ENCODE measurements at places on chromosomes 16 and 17.
A peak's percentile ranks its signal among the peaks of the same experiment; 100 is the strongest.

- DNase-seq: no peak
Observed at GRCh38 chr16:67995423-67995822, 3.9 kb downstream of the DPEP2 start.

- DNase-seq: no peak
Observed at GRCh38 chr17:27945333-27945616, 52.1 kb upstream of the LYRM9 start.

DNA sequence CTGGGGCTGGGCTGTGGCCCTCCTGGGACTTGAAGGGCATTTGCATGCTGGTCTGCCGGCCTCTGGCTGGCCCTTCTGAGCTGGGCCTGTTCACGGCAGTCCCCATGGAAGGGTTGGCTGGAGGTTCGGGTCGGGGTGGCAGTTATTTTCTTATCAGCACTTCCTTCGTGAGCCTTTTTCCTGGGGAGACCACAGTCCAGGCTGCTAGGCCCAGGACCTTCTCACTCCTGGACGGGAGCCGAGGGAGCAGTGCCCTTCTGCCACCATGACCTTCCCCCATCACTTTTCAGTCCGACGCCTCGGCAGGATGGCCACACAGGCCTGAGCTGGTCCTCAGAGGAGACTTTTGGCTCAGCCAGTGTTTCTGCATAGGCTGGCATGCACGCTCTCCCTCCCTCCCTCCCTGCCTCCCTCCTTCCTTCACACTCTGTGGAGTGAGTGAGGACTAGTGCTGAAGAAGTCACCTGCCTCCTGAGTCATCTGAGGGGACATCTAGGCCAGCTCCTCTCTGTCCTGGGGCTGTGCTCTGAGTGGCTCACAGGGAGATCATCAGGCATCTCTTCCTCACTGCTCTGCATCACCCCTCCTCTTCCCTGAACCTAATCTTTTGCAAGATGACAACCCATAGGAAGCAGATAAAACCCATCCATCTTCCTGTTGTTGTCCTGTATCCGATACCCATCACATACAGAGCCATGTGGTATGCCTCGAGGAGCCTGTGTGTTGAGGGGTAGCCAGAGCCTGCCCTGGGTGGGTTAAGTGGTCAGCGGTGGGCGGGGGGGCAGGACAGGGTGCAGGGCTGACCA is 109.7 kb downstream of the RAP1GAP2 start:
- no peak for DNase-seq

DNA sequence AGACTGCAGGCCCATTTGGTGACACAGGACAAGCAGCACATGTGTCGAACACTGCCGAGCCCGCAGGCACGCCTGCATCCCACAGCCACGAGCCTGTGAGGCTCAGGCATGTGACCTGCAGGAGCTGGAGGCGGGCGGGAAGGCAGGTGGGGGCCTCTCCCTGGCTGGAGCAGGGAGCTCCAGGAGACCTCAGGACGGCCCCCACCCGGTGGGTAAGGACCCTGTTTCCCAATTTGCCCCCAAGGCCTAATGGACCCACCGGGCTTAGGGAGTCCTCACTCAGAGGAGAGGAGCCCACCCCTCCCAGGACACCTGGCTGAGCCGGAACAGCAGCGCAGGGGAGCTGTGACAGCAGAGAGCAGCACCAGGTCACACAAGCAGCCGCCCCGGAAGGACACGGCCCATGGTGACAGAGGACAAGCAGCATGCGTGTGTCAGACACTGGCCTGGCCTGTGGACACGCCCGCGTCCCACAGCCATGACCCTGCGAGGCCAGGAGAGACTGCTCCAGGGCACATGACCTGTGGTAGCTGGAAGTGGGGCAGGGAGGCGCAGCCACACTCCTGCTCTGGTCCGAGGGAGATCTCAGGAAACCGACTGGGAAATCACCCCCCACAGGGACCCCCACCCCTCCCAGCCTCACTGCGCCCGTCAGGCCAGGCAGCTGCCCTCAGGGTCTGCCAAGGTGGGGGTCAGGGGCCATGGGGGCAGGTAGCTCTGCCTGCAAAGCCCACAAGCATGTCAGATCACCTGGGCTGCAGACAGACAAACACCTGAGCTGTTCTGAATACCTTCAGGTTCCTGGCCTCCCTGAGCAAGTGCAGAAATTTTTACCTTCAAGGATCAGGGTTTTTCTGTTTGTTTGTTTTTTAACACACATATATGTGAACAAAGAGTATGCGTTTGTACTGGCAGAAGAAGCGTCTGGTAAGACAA is 2.4 kb downstream of the SPSB3 start:
- DNase-seq: no peak

DNA sequence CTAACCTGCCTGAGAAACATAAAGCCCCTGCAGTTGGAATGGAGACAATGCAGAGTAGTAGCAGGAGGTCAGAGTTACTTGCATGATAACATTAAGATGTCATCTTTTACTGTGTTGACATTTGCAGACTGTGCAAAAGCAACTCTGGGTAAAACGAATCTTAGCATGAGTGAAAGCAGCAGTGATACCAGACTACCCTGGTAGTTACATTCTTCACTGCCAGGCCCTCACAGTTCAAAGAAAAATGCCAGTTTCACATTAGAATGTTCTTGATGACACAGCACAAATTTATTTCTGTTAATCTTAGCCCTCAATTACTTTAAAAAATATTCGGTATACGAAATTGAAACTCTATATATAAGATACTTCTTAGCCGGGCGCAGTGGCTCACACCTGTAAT is 12.2 kb downstream of the MPHOSPH6 start:
- DNase-seq: no peak

GRCh38 chr17:68305142-68305541 is 13.8 kb downstream of the ARSG start:
- DNase-seq: no peak

- DNase-seq: no peak
Observed at GRCh38 chr17:73792994-73793393, 148.7 kb upstream of the SDK2 start.

DNA sequence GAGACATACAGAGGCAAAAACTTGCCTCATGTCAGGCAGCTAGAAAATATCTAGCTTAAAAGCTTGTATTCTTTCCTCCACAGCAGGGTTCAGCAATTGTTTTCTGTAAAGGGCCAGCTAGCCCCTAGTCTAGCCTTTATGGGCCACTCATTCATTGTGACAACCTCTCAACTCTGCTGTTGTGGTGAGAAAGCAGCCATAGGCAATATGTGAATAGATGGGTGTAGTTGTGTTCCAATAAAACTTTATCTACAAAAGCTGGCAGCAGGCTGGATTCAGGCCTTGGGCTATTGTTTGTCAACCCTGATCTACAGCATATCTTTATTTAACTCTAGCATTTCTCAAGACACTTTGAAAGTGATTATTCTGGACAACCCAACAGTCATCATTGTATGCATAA is 46.4 kb upstream of the CDYL2 start:
- no peak for DNase-seq

- DNase-seq: no peak
Observed at GRCh38 chr16:89343501-89344457, 126.3 kb downstream of the ZNF778 start.

GRCh38 chr17:50079334-50080095 is 15.6 kb upstream of the PDK2 start:
- DNase-seq: no peak

GRCh38 chr17:53721101-53721500 is 101.6 kb upstream of the KIF2B start:
- DNase-seq: no peak

GRCh38 chr17:73320601-73321264 is 8.9 kb upstream of the CDC42EP4 start:
- DNase-seq: no peak

- DNase-seq: peak; percentile 29
Observed at GRCh38 chr16:77290451-77291115, 91.4 kb downstream of the SYCE1L start.

GRCh38 chr17:75301502-75302206 is 12.4 kb upstream of the SLC25A19 start:
- no peak for DNase-seq

DNA sequence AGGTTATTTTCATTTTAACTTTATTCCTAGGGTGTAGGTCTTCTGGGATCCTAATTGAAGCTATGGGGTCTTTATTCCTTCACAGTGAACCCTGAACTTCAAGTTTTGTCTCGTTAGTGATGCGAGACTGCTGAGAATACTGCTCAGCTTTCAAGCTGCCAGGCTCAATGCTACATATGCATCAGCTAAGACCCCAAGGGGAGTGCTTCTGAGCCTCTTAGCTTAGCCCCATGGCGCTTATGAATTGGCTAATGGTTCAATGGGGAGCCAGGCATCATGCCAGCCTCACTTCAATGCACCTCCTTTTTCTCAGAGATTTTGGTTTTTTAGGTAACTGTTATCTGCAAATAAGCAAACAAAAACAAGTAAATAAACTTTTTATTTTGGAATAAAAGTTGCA is 94.1 kb upstream of the SIAH1 start:
- DNase-seq: no peak

- no peak for DNase-seq
Observed at GRCh38 chr16:67989322-67990017, 9.2 kb upstream of the DPEP3 start.

DNA sequence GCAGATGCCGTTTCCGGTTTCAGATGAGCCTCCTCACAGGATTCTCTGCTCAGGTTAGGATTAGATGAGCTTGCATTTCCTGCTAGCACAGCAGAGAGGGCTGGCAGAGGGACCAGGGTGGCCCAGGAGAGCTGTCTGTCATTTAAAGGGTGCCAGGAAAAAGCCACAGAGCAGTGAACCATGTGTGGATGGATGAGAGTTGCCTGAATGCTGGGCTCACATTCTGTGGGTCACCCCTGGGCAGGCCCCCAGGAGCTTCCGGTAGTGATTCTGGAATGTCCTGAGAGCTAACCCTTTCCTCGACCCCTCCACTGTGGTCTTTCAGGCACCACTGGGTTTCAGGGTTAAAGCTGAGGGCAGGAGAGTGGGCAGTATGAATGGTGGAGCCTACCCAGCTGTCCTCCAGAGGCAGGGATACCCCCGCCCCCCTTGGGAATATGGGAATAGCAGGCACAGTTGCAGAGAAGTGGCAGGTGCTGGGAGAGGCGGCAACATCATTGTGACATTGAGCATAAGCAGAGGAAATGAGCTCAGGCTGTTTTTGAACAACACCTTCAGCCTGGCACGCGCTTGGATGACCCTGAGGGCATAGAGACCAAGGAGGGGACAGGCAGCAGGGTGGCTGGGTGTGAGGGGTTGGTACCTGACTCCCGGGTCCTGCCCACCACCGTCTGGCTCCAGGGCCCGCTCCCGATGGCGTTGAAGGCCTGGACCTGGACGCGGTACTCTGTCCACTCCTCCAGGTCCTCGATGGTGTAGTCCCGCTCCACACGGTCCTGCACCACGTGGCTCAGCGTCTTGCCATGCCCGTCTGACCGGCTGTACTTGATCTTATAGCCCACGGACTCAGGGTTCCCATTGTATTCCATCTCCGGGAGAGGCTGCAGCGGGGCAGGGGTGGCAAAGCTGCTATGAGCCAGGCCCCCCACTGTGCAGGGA is 83.0 kb upstream of the CDC42EP4 start:
- no peak for DNase-seq

GRCh38 chr17:21385281-21385845 is 9.2 kb downstream of the KCNJ12 start:
- DNase-seq: no peak

- peak; percentile 83 for DNase-seq
Observed at GRCh38 chr17:63425483-63425882, 20.6 kb downstream of the CYB561 start.

DNA sequence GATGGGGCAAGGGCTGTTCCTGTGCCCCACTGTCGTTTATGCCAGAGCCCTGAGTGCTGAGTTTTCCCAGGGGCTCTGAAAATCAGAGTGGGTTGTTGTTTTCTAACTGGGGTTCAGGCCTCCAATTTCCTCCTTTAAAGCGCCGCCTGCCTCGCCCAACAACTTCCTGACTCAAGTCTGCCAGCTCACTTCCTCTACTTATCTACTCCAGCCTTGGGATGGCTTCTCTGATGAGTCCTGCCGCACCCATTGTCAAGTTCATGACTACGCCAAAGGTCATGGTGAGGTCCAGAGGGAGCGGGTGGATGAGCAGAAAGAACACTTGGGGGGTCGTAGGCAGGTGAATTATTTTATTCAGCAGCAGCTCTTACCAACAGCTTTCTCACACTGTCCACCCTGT is 104.7 kb downstream of the UTP18 start:
- no peak for DNase-seq

- peak; percentile 38 for DNase-seq
Observed at GRCh38 chr17:6831661-6832263, at the start of gene TEKT1. TSS of gene TEKT1 (minus strand) at chr17:6831729. CDS start at chr17:6830376, 1,353 bp downstream.

DNA sequence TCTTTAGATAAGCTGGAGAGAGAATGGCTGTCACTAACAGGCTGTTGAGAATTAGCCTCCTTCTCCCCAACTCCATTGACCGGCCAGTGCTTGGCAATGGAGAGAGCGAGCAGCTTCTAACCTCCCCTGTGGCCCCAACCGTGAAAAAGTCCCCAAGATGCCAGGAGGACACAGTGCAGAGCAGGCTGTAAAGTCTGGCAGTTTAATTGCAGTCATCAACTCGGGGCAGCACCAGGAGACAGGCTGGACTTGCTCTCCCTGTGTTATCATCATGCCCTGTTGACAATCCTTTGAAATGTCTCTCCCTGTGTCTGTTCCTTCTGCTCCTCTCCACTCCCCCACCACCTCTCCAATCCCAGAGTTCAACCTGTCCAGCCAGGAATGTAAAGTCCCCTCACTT is 705 bp upstream of the CDRT4 start:
- DNase-seq: no peak

GRCh38 chr16:66057057-66057456 is 309.4 kb upstream of the CDH5 start:
- peak; percentile 36 for DNase-seq

GRCh38 chr17:15453782-15454181 is 13.6 kb downstream of the CDRT4 start:
- DNase-seq: no peak

GRCh38 chr16:67534431-67534830 is 5.8 kb downstream of the RIPOR1 start:
- DNase-seq: no peak

GRCh38 chr17:42459256-42459800 is 650 bp downstream of the ATP6V0A1 start:
- no peak for DNase-seq

- DNase-seq: no peak
Observed at GRCh38 chr16:3131755-3132377, 3.0 kb upstream of the ZNF213 start.

GRCh38 chr16:78446486-78446885 is 347.0 kb downstream of the WWOX start:
- DNase-seq: no peak

GRCh38 chr17:77464988-77465357 is 324.2 kb downstream of the SEC14L1 start:
- DNase-seq: no peak

- peak; percentile 43 for DNase-seq
Observed at GRCh38 chr16:89324056-89325010, 106.8 kb downstream of the ZNF778 start.

- DNase-seq: no peak
Observed at GRCh38 chr17:57726838-57727237, 18.3 kb downstream of the CCDC182 start.

GRCh38 chr17:4899341-4900230 is at the start of gene C17orf107:
TSS of gene C17orf107 (plus strand) at chr17:4899536. CDS start at chr17:4899763, 227 bp downstream.
- DNase-seq: peak; percentile 54

DNA sequence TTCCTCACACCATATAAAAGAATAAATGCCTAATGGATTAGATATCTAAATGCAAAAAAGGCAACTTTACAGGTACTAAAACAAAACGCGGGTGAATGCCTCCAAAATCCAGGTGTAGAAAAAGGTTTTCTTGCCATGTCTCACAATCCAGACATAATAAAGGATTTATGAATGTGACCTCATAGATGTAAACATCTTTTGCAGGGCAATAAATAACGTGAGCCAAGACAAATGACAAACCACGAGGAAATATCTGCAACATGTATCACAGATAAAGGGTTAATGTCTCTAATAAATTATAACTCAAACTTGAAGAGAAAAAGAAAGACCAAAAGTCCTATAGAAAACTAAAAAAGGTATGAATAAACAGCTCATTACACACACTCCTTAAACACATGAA is 180.7 kb downstream of the PARN start:
- no peak for DNase-seq

Data from fibroblast of the conjunctiva (primary cell).